ENCODE measurements at places on chromosomes 5 and 9. TPM values are rescaled to one million over a fixed set of nuclear protein-coding genes. Genes with fewer than 3 reads are reported as not detected.

DRD1 gene
- total RNA-seq: 0.10 TPM

DNA sequence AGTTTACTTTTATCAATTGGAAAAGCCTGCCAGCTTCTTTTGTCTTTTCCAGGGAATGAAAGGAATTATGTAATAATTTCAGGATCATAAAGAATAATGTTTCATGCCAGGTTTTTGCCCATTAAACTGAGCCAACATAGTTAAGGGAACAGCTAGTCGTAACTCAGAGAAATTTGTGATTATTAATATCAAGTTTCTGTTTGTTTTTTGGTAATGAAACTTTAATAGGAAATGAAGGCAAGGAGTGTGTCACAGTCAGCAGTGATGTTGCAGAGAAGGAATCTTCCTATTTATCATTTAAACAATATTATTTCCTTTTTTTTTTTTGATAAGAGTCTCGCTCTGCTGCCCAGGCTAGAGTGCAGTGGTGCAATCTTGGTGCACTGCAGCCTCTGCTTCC lies 10.7 kb downstream of the NFIL3 start:
- no peak for DNase-seq

- DNase-seq: peak; percentile 95
Measured at GRCh38 chr9:93827545-93828330, 127.4 kb downstream of the BARX1 start.

IFNA8 gene
- total RNA-seq: not detected

GRCh38 chr5:179907556-179908324 lies at the start of gene TBC1D9B:
Gene TBC1D9B (minus strand): TSS chr5:179907897. CDS start chr5:179907821, 76 bp downstream.
- peak; percentile 97 for DNase-seq

SLC25A46 gene
- 30.6 TPM for total RNA-seq

F12 gene
- 3.2 TPM for total RNA-seq

- DNase-seq: no peak
Measured at GRCh38 chr9:9574080-9574479, 1038.7 kb downstream of the PTPRD start.

- DNase-seq: no peak
Measured at GRCh38 chr5:39187831-39188731, 31.3 kb downstream of the FYB1 start.

- no peak for DNase-seq
Measured at GRCh38 chr9:89956331-89956730, 351.5 kb downstream of the GADD45G start.

TAF11L14 gene
- total RNA-seq: not detected

MCC gene
- total RNA-seq: 23.0 TPM

FGF18 gene
- 1.9 TPM for total RNA-seq

DNA sequence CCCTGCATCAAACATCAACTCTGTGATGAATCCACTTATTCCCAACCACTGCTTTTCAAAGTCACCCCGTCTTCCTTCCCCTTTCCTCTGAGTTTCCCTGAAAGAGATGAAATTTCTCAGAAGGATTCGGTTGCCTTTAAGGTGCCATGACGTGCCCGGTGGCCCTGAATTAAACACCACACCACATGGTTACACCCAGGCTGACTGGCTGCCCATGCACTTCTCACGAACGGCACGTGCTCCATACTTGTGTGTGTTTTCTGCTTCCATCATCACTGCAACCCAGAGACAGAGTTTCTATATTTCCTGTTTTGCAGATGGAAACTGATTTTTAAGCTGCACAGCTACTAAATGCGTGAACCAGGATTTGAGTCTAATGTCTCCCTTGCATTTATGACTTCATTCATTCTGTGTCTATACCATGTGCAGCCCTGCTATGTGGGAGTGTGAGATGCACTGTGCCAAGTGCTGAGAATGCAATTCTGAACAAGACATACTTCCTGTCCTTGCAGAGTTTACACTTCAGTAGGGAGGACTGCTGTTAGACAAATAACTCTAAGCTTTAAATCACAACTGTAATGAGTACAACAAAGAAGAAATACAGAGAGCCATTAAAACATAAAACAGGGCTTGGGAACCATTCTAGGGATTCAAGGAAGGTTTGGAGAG lies 162.9 kb downstream of the NXNL2 start:
- no peak for DNase-seq

DNA sequence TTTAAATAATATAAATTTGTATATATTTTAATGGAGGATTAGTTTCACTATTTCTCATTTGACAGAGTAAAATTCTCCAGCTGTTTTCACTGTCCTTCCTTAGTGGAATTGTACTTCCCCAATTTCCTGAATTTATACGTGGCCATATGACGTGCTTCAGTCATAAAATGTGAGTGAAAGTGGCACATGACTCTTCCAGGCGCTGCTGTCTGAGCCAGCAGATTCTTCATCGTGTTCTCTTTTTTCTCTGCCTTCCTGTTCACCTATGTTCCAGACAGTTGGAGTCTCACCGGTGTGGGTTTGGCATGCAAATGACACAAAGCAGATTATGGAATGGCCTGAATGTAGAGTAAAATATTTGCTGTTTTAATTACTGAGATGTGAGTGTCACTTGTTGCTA lies 684.1 kb downstream of the SEMA5A start:
- no peak for DNase-seq

DNA sequence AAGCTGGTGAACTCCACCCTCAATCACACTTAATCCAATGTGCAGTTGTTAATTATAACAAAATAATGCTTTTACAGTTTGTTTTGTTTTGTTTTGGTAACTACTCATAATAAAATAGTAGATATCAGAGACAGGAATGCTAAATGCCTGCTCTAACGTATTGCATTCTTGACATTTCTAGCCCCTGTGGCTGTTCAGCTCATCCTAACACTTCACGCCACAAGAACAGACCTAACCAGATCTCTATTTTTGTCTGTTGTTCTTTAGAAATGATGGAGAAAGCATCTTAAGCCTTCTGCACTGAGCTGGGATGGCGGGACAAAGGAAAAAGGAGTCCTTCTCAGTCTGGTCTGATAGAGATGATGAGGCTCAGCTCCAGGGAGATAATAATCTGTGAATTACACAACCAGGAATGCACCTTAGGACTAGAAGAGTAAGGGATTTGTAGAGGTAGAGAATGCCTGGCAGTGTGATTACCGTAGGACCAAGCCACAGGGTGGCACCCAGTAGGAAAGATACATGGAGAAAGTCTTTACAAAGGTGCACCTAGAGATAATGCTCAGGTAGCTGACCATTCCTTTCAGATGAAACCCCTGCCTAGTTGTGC lies 628.8 kb downstream of the PDE4D start:
- DNase-seq: no peak

SLC34A3 gene
- total RNA-seq: 0.03 TPM

FOXD4L3 gene
- not detected for total RNA-seq

TNFSF15 gene
- not detected for total RNA-seq

- DNase-seq: no peak
Measured at GRCh38 chr5:95633671-95634070, 12.9 kb upstream of the RFESD start.

DNA sequence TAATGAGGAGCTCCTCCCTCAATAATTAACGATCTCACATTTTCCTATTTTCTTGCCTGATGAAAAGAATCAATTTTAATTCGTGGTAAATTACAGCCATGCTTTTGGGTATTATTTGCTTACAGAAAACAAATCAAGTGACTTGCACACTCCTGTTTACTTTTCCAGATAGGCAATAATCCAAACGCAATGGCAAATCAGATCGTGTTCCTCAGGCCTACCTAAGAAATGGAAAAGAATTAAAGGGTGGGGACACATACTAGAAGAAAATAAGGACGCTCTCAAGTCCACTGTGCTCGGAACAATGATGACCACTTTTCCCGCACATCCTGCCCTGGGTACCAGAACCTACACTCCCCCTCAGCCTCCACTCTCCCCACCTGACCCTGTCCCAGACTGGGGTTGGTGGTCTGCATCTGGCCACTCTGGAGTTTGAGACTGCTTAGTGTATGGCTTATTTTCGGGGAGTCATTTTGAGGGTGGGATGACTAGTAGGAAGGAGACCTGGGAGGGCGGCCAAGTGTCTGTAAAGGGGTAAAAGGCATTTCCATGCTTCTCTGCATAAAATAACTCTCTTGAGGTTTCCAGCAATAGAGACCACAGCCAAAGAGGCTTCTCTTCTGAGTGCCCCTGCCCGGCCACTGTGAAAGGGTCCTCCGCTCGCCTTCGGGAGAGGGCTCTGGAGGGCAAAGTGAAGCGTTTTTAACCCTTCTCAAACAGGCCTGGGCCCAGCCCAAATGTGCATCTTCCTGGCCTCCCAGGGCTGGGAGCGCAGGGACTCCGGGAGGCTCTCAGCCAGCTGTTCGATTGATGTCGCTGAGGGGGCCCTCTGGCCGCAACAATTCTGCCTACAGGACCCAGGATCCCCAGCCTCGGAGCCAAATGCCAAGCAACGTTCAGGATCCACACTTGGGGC lies 4.5 kb upstream of the OTP start:
- DNase-seq: peak; percentile 76

DNA sequence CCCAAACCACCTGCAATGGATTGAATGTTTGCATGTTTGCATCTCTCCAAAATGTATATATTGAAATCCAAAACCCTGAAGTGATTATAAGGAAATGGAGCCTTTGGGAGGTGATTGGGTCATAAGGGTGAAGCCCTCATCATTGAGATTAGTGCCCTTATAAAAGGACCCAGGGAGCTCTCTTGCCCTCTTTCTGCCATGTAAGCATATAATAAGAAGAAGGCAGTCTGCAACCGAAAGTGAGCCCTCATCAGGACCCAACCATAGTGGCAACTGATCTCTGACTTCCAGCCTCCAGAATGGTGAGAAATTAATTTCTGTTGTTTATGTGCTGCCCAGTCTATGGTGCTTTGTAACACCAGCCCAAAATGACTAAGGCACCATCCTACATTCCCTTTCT lies 115.7 kb upstream of the EFNA5 start:
- no peak for DNase-seq

RNF208 gene
- total RNA-seq: 1.0 TPM

PCDHGA7 gene
- not detected for total RNA-seq

GRCh38 chr5:69451941-69452647 lies 37.2 kb downstream of the MARVELD2 start:
- no peak for DNase-seq

FBLL1 gene
- total RNA-seq: 4.0 TPM

- DNase-seq: no peak
Measured at GRCh38 chr5:31844622-31845345, 205.9 kb downstream of the PDZD2 start.

GRCh38 chr5:97762483-97762882 lies 579.4 kb upstream of the RIOK2 start:
- DNase-seq: no peak

- DNase-seq: no peak
Measured at GRCh38 chr9:110809038-110809595, 140.5 kb downstream of the MUSK start.

- DNase-seq: no peak
Measured at GRCh38 chr5:133916914-133917313, 51.5 kb downstream of the C5orf15 start.

DNA sequence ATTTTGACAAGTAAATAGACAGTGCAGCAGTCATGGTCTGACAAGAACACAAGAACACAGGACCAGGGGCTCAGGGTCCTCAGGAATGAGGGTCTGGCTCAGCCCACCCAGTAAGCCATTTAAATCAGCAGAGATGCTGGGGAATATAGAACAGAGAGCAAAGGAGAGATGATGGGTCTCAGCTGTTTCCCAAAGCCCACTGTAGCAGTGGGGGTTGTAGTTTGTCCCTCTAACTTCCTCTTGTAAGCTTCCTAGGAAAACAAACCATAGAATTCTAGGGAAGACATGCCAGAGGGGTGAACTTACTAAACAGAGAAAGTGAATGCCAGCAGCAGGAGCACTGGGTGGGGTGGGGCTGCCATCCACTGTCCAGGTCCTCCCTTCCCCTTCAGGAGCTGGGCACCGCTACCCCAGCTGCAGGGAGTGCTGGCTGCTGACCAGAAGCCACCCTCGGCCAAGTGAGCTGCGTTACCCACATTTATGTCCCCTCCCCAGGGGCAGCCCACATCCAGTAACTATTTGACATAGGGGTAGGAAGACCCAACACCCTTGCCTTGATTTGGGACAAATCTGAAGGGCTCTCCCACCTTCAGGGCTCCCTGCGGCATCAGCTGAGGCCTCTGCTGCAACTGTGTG lies 41.6 kb downstream of the GABBR2 start:
- no peak for DNase-seq

ESM1 gene
- total RNA-seq: not detected

DNA sequence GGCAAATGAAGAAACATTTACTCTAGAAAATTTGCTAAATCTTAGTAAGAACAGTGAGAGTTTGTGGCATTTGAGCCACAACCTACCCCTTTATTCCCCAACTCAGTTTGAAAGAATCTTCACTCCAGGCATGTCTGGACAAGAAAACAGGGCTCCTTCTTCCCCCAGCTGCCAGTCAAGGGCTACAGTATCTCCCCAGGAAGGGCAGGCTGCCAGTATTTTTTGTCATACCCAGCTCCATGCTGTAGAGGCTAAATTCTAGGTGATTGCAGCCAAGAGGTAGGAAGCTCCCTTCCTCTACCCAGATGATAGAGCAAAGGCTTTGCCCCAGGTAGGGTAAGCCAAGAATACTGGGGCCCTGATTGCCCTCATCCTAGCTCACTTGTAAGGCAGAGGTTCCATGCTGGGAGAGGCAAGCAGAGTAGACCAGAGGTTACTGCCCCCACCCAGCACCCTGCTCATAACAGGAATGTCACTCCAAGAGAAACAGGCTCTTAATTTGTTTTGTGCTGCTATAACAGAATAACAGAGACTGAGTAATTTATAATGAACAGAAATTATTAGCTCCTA lies 20.0 kb upstream of the GRPEL2 start:
- no peak for DNase-seq

DNA sequence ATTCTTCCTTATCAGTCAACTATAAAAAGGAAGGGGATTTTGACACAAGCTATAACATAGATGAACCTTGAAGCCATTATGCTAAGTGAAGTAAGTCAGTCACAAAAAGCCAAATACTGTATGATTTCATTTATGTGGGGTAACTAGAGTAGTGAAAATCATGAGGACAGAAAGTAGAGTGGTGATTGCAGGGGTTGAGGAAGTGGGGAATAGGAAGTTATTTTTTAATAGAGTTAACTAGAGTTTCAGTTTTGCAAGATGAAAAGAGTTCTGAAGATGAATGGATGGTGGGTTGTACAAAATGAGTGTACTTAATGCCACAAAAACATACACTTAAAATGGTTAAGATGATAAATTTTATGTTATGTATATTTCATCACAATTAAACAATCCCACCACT lies 65.4 kb upstream of the FAM174A start:
- no peak for DNase-seq

DNA sequence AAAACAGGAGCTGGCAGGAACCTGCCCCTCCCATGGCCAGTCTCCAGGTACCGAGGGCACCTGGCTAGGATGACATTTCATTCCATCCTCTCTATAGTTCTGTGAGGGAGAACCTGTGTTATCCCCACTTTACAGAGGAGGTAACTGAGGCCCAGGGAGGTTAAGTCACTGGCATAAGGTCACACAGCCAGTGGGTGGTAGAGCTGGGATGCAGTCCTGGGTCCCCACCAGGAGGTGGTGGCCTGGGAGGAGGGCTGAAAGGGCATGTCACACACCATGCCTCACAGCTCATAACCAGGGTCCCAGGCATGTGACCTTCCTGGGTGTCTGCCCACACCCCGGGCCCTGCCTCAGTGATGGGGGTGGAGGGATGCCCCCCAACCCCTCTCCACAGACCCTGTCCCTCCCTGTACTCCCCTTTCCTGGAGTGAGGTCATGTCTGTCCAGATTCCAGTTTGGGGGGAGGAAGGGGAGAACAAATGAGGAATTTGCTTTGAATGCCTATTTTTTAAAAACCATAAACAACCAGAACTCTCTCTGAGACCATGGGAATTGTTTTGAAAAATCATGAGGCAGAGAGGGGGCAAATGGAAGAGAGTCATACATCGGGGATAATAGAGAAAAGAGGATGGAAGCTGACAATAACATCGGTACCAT lies 77.7 kb upstream of the STXBP1 start:
- no peak for DNase-seq

All from H7 (cell line).